Esophagus mucosa (tissue), 1 donor: ENCODE measurements at places on chromosomes 1 and 21.

DNA sequence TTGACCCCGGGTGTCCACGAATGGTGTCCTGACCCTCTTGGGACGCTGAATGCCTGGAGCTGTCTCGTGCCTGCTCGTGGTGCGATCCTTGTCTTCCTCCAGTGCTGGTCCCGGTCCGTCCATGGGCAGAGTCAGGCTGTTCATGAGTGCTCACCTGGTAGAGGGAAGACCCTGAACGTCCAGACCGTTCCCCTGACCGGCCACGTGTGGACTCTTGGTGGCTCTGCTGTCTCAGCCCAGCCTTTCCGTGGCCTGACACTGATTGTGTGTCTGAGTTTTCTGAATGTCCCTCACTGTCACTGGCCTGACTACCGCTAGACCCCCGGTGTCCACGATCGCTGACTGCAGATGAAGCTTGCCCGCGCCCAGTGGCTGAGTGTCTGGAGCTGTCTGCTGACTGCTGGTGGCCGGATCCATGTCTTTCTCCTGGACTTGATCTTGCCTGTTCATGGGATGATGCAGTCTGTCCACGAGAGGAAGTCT is 11.7 kb downstream of the FLG start:
- ATAC-seq, result no peak

DNA sequence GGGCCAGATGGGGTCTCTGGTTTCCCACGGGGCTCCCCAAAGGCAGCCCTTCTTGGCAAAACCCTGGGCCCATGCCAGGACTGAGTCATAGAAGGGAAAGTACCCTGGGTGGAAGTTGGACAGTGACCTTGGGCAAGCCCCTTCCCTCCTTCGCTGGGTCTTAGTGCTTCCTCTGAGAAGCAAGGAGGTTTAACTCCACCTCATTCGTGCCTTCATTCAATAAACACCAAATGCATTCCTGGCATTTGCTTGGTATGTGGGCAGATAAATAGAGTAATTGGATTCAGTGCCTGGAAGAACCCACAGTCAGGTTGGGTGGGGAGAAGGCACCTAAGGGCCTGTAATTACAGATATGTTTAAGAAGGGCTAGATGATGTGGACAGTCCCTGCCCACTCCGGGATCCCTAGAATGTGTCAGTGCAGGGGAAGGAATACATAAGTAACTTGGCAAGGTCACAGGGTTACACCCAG is 36.3 kb upstream of the CITED4 start:
- ATAC-seq, result peak; percentile 41

- no peak for ATAC-seq
Measured at GRCh38 chr1:96207936-96208335, 513.6 kb upstream of the PTBP2 start.

DNA sequence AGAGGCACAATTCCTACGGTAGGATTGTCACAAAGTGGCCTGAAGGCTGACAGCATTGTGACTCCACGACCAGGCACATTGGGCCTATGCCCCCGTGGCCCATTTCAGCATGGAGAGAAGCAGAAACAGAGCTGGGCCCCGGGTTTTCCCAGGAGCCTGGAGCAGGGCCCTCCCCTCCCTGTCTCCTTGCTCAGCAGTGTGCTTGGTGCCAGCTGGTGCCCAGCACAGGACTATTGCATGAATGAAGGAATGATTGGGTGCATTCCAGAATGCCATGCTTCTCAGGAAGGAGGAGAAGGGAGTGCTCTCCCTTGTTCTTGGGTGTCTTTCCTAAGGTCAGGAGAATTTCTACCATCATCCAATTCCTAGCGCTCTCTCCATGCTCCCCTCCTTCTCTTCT is 33.7 kb downstream of the IER5 start:
- ATAC-seq, result no peak

GRCh38 chr1:19347533-19348172 is 35.5 kb downstream of the SLC66A1 start:
- ATAC-seq, result no peak

DNA sequence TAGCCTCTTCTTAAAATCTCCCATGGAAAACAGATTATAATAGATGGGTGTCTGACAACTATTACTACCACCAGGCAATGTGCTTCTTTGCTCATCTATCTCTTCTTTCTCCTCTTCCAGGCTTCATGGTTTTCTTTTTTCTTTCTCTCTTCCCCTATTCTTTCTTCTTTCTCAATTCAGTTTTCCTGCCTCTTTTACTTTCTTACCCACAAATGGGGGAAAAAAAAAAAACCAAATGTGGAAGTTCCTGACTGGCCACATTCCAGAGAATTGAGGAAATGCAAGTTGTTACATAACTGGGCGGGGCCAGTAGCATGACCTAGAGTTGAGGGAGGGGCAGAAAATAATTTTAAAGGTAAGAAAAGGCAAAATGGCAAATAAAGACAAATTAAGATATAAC is 10.9 kb upstream of the SMG7 start:
- no peak for ATAC-seq

- ATAC-seq, result peak; percentile 41
Measured at GRCh38 chr1:167683641-167684502, 37.9 kb upstream of the MPZL1 start.

DNA sequence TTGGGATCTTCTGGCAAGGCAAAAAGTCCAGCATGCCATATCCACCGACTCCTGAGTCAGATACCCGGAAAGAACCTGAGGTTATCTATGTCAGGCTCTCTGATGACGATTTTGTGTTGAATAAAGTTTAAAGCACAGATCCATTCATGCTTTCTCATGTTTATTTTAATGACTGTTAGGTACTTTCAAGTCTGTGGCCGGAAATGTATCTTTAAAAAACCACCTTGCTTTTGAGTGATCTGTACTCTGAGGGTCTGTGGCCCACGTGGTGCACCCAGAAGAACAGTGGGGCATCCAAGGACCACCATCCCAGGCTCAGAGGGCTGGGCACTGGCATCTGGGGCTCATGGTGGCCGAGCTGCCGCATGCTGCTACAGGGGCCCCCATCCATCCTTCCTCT is 30.1 kb upstream of the VASH2 start:
- ATAC-seq, result no peak

DNA sequence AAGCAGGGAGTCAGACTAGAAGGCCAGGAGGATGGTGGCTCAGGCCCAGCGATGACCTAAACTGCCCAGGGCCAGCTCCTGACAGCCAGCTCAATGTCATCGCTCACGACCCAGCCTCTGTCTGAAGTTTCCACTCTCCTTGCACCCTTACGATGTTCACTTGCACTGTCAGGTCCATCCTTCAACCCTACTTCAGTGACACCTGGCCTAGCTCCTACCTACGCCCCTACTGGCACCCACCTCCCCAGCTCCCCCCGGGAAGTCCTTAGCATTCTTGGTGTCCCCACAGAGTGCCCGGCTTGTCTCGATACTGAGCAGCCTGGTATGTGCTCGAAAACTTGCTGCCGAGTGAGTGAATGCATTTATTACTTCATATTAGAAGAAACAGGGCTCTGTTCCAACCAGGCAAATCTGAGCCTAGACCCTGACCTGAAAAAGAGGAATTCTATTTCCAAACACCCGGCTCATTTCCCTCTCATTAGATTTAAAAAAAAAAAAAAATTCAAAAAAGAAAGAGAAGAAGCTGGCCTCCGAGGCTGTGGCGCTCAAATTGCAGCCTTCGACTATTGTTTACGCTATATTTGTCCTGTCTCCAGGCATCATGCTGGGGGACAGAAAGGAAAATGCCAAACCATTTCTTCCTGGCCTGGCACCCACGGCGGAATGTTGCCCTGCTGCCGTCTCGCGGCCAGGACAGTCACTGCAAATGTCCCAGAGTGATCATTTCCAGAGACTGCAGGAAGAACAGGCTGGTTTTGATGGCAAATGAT is 29.8 kb upstream of the LRRC38 start:
- no peak for ATAC-seq

DNA sequence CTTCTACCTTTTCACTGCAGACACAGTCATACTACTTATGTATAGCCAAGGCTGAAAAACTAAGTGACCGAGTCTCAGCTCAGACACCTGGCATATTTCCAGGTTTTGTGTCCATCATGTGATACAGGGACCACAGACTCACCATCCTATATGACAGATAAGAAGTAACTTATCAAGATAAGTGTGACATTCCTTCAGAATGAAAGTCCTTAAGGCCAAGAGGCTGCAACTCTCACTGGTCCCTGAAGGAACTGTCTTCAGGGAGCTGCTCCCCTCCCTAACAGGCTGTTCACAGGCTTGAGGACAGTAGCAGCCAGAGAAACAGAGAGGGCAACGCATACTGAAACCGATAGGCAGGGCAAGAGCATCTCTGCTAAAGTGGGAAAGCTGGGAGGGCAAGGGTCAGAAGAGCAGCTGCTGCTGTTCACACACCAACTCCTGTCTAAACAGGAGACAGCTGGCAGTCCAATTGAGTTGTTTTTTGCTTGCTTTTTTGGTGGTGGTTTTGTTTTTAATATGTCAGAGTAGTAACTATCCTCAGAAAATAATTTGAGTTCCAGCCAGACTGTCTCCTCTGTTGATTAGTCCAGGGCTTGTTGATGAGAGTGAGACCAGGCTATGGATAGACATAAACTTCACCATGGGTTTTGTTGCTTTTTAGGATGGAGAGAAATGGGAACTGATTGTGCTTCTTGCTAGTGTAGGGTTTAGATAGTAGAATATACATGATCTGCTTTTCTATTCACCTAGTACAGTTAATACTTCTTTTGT is 67.7 kb downstream of the MACF1 start:
- ATAC-seq, result no peak
